Esophagus muscularis mucosa (tissue), 4 donors: ENCODE measurements at places on chromosomes 12 and 14.

DNA sequence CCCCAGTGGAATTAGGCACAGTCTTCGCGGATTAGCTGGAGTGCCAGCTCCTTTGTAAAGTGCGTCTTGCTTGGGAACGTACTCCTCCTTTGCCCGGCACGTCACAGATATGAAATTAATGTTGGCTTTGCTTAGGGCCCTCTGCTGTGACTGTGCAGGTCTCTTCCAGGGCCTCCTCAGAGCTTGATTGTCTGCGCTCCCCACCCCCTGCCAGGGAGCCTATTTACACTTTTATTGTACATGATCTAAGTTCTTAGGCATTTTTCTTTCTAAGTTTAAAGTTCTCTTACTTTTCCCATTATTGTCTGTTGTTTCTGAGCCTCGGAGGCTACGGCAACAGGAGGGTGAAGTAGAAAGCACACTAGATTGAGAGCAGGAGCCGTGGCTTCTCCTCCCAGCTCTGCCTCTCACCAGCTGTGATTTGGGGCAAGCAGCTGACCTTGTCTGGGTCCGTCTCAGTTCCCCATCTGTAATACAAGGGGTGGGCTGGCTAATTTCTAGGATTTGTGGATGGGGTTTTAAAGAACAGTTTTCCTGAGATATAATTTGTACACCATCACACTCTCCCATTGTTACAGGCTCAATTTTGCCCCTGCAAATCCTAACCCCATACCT, 81.8 kb downstream of the TSPAN9 start:
- no peak for DNase-seq

DNA sequence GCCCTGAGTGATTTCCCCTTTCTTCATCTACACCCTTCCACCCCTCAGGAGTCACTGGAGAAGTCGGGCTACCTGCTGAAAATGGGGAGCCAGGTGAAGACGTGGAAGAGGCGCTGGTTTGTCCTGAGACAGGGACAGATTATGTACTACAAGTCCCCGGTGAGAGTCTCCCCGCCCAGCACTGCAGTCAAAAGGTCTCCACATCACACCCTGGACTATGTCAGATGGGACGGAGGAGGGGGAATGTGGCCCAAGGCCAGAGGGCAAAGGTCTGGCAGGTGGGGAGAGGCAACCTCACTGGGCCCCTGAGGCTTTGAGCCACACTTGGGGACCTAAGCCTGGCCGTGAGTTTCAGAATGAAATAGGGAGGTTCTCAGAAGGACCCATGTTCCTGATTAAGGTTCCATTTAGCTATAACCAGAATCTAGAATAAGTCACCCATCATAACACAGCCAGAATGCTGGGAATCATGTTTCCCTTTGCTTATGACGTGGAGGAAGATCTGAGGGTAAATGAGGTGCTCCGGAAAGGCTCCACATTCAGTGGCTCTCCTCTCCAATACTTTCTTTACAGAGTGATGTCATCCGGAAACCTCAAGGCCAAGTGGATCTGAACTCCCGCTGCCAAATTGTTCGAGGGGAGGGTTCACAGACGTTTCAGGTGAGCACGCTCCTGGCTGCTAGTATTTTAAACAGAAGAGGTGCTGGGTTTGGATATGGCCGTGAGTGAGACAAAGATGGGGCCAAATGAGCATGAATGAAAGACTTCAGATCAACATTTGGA, 26.6 kb downstream of the PIGH start:
- DNase-seq: no peak

DNA sequence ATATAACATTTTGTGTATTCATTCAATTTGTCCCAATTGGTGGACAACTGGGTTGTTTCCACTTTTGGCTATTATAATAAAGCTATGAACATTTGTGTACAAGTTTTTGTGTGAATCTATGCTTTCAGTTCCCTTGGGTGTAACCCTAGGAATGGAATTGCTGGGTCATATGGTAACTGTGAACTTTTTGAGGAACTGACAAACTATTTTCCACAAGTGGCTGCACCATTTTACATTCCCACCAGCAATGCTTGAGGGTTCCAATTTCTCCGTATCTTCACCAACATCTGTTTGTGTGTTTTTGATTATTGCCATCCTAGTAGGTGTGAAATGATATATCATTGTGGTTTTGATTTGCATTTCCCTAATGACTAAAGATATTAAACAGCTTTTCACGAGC, 13.0 kb downstream of the LPCAT3 start:
- no peak for DNase-seq

GRCh38 chr12:79151956-79152355, 287.4 kb downstream of the SYT1 start:
- DNase-seq: no peak

- no peak for DNase-seq
Observed at GRCh38 chr12:131947482-131948027, 2.2 kb upstream of the EP400 start.

GRCh38 chr14:73025544-73025943, 1.4 kb downstream of the ZFYVE1 start:
- DNase-seq: no peak

- DNase-seq: no peak
Observed at GRCh38 chr12:69105101-69105962, 134.0 kb upstream of the CPSF6 start.

- DNase-seq: no peak
Observed at GRCh38 chr12:112270673-112271072, 111.6 kb downstream of the HECTD4 start.

DNA sequence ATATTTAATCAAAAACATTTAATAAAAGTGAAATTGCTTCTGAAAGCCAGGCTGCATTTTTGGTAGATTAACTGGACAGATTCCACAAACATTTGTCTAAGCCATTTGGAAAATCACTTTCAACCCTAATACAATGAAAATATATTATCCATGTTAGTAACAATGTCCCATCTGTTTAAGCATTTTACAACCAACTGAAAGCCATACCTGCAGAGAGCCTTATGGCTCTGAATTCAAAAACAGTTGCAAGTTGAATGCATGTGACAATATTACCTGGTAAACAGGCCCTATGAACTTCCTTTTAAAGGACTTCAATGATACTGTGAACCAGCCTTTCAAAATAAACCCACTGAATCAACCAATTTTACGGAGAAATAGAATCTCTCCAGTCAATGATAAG, 468.1 kb downstream of the BTG1 start:
- DNase-seq: no peak

- no peak for DNase-seq
Observed at GRCh38 chr12:124083708-124084107, 110.7 kb downstream of the ZNF664 start.

DNA sequence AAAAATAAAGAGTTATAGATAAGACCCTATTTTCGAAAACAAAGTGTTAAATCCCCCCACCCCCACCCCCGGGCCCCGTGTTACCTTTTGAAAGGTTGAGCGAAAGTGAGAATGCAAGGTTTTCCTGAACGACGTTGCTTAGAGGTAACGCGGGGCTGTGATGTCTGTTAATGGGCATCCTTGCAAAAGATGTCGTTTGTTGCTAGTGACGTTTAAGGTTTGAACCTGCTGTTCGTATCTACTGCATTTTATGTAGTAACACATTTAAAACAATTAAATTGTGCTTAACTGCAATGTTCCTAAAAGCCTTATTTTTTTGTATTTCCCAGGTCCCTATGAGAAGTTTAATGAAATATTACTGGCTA, 1.2 kb downstream of the CPSF6 start:
- no peak for DNase-seq

DNA sequence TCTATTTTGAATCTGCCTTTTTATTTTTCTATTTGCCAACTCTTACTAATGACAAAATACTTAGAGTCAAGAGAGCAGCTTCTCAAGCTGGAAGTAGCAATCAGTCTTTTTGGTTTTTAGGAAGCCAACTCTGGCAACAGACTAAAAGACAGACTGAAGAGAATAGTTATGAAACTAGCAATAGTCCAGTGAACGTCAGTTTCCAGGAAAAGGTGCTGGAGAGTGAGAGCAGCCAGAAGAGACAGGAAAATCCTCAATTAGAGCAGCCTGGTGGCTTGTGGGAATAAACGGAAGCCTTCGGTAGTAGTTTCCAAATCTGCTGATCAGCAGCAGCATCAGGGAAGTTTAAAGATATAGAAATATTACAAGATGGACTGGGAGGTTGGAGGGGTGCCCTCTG, 27.1 kb downstream of the ATG14 start:
- no peak for DNase-seq

GRCh38 chr14:23113431-23114119, 5.5 kb downstream of the CEBPE start:
- no peak for DNase-seq

GRCh38 chr14:89226801-89227495, 190.1 kb downstream of the FOXN3 start:
- no peak for DNase-seq

DNA sequence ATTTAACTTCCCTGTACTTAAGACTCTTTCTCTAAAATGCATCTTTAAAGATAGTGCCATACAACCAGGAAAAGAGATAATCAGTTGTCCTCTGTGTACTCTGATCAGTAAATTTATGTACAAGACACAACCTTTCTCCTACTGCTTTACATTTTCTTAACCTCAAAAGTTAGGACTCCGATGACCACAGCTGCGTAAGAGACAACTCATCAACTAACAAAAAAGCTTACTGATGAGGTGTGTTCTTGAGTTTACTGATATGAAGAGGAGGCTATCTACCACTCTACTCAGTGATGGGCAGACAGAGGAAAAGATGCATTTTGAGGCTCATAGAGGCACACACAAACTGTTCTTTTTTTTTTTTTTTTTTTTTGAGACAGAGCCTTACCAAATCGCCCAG, 71.4 kb upstream of the HIF1A start:
- no peak for DNase-seq

GRCh38 chr14:58501214-58501816, 73.8 kb downstream of the KIAA0586 start:
- DNase-seq: no peak

- peak; percentile 96 for DNase-seq
Observed at GRCh38 chr14:101972126-101972866, 7.9 kb downstream of the DYNC1H1 start.

DNA sequence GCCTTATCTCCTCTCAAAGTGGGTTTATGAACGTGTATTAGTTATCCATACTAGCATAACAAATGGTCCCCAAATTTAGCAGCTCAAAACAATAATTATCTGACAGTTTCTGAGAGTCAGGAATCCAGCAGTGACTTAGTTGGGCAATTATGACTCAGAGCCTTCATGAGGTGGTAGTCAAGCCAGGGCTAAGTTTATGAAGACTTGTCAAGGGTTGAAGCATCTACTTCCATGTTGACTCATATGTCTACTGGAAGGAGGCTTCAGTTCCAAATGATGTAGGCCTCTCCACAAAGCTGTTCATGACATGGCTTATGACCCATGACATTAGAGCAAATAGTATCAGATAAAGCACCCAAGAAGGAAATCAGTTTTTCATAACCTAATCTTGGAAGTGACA, 73.2 kb downstream of the IPO8 start:
- no peak for DNase-seq

GRCh38 chr14:22188318-22188717, 400.7 kb downstream of the DAD1 start:
- DNase-seq: no peak

DNA sequence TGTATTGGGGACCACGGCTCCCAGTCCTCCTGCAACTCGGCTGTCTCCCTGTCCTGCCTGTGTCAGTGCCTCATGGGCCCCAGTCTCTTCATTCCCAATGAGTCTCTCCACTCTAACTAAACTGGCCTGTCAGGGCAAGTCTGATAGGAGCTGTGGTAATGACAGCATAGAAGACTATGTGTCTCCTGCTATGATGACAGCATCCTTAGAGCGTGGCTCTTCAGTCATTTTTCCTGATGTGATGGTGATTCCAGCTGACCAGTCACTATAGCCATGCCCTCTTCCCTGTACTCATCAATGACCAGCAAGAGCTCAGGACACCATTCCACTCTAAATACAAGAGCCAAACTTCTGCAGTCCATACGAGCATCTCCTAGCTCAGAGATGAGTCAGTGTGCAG, 339.8 kb downstream of the PCNX1 start:
- no peak for DNase-seq

- no peak for DNase-seq
Observed at GRCh38 chr12:77796775-77797174, 33.9 kb upstream of the NAV3 start.

DNA sequence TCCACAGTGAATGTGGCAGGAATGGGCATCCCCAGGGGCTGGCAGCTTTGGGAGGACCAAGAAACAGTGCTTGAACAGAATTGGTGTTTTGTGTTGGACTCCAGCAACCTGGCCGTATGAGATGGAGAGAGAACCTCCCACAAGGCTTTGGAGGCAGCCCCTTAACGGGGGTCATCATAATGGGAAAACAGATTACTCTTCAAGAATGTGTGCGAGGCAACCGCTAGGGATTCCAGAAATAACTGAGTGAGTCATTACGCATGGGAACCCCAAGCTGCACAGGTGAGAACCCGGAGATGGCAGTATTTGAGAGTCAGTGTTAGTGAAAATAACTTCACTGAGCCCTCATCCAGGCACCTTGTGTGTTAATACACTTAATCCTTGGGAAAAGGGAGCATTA, 567.8 kb upstream of the TBX3 start:
- DNase-seq: no peak

DNA sequence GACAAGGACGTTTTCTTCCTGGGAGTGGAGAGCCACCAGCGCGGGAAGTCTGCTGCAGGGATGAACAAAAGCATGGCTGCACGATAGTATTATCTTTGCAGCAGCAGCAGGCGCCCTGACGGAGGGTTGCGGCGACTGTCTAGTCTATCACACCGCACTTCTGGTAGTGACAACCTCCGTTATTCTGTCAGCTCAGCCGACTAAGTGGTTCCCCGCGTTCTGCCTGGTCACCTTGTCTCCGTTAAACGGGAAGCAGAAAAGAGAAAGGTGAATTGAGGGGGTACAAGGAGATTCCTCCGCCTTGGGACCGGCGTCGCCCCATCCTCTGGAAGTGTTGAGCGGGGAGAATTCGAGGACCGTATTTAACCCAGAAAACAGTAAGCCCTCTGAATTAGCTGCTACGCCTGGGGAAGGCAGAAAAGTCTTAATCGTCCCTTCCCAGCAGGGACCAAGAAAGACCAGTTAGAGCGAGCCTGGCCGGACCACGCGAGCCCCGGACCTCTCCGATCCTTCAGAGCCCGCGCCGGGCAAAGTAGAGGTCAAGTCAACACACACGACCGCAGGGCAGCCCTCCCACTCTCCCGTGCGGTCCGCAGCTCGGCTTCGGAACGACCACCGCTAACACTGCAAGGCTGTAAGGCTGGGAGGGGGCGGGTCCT, 536 bp upstream of the DAAM1 start:
- DNase-seq: no peak

DNA sequence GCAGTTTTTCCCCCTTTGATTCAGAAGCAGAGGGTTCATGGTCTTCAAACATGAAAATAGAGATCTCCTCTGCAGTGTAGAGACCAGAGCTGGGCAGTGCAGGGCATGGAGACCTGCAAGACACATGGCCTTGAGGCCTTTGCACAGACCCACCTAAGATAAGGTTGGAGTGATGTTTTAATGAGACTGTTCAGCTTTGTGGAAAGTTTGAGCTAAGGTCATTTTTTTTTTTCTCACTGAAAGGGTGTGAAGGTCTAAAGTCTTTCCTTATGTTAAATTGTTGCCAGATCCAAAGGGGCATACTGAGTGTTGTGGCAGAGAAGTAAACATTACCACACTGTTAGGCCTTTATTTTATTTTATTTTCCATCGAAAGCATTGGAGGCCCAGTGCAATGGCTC, 185.1 kb downstream of the MSRB3 start:
- no peak for DNase-seq

GRCh38 chr12:96238336-96239047, 44.3 kb downstream of the ELK3 start:
- no peak for DNase-seq
